ENCODE measurements at places on chromosomes 11 and 22.

DNA sequence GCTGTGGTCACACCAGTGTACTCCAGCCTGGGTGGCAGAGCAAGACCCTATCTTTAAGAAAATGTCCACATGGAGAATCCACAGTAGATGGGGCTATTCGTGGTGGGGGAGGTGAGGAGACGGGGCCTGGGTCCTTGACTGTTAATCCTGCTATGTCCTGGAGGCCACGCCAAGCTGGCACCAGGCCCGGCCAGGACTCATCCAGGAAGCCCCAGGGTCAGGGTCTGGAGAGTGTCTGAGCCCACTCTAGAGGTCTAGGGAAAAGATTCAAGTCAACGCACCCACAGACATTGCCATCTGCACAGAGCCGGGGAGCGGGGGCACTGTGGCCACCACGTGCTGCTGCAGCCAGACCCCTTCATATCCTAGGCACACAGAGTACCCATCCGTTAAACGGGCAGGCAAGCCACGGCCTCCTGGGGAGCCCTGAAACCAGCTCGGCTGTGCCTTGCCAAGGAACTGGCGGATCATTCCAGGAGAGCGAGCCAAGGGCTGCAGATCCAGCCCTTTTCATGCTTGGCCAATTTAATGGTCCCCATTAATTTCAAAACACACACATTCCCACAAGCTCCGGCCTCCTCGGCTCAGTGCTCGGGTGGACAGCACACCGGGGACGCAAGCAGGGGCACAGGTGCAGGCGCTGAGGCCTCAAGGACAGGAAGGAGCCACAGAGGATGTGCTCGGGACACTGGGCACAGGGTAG, 24.7 kb downstream of the MACROD1 start:
- DNase-seq = no peak

DNA sequence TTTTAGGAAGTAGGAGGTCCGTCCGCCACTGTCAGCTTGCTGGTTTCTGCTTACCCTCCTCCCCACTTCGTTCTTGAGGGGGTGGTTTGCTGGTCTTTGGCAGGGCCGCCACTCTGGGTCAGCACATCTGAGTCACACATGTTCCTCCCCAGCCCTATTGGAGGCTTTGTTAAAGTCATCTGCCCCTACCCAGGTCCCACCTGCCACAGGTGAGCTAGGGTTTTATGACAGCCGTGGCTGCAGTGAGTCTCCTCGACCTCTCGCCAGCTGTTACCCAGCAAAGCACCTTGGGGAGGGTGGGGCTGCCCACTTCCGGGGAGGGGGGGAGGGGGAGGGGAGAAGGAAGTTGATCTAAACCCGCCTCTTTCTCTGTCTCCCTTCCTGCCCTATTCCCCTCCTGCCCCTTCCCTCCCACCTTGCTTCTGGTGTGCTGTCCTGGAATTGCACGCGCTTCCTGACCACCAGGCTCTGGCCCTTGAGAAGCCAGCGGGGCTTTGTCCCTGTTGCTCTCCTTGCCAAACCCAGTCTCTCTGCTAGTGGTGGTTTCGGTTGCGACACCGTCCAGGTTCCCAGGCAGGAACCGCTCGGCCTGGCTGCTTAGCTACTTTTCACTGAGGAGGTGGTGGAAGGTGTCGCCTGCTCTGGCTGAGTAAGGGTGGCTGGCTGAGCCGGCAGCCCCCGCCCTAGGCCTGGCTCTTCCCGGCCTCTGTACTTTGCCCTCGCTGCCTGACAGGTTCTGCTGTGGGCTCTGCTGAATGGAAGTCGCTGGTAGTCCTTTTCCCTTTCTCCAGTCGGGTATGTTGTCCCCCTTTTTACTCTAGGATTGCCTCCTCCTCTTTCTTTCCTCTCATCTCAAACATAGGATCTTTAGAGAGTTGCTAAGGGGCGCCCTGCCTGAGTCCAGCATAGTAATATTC, 28.5 kb downstream of the RCOR2 start:
- DNase-seq = peak; percentile 45

GRCh38 chr22:19807161-19807913, 46.8 kb downstream of the TBX1 start:
- no peak for DNase-seq

DNA sequence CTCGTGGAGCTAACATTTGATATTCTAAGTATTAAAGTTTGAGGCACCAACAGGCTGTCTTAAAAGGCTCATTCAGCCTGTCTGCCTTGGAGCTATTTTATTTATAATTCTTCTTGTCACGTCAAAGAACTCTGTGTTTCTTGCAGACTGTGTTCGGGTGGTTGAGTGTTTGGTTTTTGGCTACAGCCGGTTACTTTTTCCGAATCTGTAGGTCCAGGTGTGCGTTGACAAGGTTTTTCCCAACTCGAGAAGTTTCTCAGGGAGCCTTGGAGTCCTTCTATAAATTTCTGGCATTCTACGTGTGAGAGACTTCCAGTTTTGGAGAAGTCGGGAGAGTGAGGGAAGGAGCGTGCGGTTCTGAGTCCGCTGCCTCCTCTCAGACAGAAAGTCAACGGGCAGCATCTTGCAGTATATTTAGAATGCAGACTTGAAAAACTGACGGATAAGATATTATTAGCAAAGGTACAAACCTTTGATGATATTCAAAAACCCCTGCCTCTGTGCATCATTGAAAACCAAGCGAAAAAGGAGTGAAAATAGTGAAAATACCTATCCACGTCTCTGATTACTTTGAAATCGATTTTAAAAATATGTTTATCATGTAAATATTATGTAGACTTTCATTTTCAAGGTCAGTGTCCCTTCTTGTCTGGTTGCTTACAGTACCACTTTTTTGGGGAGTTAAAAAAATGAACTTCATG, 85.2 kb upstream of the PPARA start:
- no peak for DNase-seq

DNA sequence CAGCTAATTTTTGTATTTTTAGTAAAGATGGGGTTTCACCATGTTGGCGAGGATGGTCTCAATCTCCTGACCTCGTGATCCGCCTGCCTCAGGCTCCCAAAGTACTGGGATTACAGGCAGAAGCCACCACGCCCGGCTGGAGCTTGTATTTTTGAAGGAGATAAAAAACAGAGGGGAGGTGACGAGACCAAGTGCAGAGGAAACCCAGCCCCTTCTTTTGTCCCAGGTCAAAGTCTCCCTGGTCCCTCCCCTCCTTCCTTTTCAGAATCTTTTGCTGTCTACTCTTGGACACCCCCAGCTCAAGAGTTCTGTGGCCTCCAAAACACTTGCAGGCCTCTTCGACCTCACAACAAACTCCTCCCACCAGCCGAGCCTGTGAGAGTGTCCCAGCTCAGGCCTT, 12.2 kb upstream of the TMEM184B start:
- no peak for DNase-seq

- DNase-seq = no peak
Measured at GRCh38 chr11:122046438-122046837, 69.6 kb downstream of the BLID start.

- no peak for DNase-seq
Measured at GRCh38 chr22:39789788-39790187, 103.8 kb downstream of the ENTHD1 start.

DNA sequence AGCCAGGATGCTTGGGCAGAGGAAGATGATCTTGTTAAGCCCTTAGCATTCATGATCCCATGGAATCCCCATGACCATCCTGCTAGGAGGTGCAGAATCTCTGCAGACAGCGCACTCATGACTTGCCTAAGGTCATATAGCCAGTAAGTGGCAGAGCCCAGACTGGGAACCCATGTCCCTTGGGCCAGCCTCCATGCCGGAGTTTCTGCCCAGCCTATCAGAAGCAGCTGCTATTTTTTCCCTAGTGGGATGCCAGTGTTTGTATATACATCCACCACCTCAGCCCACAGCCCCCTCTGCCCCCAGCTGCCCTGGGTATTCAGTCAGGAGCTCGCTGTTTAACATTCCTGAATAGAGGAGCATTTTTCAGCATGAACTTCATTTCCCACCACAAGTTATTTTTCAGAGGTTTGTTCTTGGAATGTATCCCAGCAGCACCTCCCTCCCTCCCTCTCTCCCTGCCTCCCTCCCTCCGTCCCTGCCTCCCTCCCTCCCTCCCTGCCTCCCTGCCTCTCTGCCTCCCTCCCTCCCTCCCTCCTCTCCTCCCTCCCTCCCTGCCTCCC, 34.4 kb upstream of the SUSD2 start:
- peak; percentile 84 for DNase-seq
